Glutamatergic neuron (in vitro differentiated cells): ENCODE measurements at places on chromosomes 16 and 17.

DNA sequence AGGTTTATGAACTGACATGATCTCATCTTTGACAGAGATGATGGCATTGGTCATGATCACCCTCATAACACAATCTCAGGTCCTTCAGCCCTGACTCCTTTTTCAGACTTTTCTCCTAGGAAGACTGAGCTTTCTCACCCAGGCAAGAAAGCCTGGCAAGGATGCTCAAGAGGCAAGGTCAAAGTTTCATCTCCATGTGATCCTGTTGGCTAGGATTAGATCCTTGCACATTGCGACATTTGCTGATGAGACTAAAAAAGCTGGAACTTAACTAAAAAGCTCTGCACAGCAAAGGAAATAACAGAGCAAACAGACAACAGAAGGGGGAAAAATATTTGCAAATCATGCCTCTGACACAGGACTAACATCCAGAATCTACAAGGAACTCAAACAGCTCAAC lies 444.1 kb upstream of the PSMD7 start:
- no peak for DNase-seq

DNA sequence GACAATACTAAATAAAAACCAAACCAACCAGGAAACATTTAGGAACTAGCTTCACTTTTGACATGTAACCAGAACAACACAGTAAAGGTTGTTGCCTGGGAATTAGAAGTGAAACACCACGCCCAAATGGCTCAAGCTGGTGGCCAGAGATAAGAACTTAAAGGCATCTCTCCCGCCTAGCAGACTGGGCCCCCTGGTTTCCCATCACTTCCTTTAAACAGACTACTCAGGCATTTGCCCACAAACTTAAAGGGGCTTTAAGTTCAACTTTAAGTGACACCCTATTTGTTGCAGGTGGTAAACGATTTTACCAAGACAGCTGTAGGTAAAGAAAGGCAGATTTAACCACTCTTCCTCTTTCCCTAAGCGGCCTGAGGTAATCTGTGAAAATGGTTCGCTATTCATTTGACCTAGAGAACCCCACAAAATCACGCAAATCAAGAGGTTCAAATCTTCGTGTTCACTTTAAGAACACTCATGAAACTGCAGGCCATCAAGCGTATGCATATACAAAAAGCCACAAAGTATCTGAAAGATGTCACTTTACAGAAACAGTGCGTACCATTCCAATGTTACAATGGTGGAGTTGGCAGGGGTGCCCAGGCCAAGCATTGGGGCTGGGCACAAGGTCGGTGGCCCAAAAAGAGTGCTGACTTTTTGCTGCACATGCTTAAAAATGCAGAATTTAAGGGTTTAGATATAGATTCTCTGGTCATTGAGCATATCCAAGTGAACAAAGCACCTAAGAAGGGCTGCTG lies 40.8 kb upstream of the BPTF start:
- DNase-seq: no peak

DNA sequence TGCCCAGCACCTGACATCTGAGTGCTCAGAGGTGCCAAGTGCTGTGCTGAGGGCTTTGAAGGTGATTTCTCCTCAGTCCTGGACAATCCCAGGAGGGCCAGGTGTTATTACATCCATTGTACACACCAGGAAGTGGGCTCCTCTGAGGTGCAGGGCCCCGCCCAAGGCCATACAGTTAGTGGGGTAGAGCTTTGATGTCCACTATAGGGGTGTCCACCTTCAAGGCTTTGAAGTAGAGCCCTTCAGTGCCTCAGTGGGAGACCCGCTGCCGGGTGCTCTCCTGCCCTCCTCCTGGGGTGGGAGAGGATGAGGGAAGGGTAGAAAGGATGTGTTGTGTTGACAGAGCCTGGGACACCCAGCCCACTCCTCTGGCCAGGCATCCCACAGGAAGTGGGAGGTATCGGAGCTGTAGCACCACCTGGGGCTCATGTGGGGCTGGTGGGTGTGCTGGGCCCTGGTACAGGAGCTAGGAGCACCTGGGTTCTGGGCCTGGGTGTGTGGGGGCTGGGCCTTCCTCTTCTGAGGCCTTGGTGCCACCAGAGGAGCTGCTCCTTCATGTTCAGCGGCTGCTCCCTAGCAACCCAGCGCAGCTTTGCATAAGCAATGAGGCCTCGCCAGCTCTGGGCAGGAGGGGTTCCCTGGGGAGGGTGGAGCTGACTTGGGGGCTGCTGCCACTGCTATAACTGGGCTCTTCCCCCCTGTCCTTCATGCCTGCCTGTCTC lies 7.4 kb downstream of the LASP1 start:
- peak; percentile 65 for DNase-seq

DNA sequence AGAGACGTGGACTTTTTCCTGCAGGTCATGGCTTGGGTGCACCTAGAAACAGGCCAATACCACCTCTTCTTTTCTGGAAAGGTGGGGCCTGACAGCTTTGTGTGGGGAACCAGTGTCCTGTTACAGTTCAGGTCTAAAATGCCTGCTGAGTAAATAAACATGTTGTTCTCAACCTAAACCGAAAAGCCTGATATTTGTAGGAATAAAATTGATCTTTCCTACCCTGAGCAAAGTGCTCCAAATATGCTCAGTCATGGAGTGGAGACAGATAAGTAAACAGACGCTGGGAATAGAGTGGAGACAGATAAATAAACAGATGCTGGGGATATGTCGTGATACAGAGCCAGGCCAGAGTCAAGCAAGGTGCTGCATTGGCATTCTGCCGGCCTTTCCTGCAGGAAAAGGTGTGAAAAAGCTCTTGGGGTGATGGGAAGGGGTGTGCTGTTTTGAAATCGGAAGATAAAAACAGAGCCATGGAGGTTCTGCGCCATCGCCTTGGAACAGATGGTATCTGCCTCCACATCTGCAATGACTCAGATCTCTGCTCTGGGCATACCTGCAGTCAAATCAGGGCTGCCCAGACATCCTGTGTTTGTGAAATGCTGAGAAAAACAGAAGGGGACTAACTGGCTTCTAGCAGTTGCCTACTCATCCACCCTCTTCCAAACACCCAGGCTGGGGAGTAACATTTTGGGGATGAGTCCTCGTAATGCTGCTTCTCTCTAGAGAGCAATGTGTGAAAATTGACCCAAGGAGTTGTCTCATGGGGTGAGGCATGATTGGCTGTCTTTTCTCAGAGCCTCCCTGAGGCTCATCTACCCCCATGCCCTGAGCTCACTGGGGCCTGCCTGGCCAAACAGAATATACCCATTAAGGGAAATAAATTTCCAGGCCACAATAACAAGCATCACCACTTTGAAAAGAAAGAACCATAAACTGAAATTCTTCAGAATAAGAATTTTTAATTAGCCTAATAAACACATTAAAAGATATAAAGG lies 16.8 kb upstream of the TRPV2 start:
- DNase-seq: no peak

- no peak for DNase-seq
These were observed 124.3 kb downstream of the SOCS1 start for GRCh38 chr16:11131706-11132105.

GRCh38 chr16:85172455-85173145 lies 60.3 kb upstream of the CIBAR2 start:
- peak; percentile 61 for DNase-seq

GRCh38 chr16:31455601-31456314 lies 3.5 kb upstream of the ARMC5 start:
- no peak for DNase-seq

DNA sequence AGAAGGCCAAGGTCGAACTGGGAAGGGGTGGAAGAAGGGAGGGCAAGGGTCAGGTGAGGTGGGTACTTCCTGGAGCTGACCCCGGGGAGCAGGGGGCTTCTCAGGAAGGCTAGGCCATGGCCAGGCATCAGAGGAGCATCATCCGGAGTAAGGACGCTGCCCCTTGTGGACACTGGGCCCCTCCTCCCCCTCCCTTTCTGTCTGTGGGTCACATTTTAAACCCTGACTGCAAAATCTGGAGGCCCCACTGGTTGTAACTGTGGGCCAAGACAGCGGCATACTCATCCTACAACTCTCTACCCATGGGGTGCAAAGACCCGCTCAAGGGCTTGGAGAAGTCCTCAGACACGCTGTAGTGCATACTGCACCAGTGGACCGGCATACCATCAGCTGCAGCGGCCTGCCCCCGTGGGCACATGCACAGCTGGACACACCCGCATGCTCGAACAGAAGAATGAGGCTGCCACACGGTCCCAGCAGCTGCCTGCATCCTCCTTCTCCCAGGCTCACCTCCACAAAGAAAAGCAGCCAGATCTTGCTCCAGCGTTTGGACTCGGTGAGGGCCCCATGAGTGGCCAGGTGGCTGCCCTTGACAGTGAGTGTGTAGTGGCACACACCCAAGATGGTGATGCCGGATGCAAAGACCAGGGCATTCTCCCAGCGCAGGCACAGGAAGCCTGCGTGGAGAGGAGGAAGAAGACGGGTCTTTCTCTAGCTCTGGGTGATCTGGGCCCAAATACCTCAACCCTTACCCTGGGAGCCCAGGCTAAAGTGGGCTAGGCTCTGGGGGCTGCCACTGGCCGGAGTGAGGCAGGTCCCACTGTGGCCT lies 1.2 kb downstream of the FADS6 start:
- DNase-seq: no peak

DNA sequence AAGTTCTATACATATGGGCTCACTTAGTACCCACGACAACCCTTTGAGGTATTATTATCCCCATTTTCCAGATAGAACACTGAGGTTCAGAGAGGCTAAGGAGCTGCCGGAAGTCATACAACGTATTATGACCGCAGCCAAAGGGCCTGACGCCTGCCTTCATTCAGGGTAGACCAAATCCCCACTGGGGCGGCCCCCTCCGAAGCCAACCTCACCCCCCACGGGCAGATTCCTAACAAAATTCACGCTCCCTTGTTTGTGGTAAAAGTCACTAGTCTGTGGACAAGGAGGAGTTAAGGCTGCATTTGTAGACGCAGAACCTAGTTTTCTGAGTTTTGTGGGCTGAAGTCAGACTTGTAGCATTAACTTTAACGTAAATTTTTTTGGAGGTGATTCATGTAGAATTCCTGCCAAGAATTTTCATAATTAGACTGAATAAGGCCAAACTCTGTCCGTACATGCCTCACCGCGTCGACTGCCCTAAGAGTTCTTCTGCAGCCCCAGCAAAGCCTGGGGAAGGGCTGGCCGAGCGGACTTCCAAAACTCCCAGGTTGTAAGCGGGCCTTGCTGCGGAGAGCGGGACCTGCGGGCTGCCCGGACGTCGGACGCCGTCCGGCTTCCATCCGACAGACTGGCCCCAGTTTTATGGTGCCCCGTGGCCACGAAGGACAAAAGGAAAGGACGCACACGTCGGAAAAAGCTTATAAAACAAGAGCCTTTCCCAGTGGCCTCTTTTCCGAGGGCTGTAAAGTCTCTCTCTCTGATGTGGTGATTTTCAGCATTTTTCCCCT lies 75.7 kb downstream of the NXN start:
- no peak for DNase-seq

DNA sequence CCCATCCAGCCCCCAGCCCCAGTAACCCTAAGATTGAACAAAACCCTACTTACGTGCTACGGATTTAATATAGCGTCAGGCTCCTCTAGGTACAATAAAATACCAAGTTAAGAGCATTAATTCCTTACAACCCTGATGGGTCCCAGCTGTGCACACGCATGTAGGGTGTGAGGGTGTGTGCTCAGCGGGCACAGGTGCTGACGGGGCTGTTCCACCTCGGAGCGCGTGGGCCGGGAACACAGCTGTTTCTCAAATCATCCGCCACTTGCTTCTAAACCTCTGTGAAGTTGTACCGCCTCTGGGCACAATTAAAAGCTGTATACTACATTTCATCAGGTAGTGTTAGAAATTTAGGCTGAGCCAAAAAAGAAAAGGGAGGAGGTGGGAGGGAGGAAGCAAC lies 478.6 kb downstream of the MAF start:
- no peak for DNase-seq

- no peak for DNase-seq
These were observed 145.7 kb upstream of the CACNG5 start for GRCh38 chr17:66689221-66689620.

DNA sequence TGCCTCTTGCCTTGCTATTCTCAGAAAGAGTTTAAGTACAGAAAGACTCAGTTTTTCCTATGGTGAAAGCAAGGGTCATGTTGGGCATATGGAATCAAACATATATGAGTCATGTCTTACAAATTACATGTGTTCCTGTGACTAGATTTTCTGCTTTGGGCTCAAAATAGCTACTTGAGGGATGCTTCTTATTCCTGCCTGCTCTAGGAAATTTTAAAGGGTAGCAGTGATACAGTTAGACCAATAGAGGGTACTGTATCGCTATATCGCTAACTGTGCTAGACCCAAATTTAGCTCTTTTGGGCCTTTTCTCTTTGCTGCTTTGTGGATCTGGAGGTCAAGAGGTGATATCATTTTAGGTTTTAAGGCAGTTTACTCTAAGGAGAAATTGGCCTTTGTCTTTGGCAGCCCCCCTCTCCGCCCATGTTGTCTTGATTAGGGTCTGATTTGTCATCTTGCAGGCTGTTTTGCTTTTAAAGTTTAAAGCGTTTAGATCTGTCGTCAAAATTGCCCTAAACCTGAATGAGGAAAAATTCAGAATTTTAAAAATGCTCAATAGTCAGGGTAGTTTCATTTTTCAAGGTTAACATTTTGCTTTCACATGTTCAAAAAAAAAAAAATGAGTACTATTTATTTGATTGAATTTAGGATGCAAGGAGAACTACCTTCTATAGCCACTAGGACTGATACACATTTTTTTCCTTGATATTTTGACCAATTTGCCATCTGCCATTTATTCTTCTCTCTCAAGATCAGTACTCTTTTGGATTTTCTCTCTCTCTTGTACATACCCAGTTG lies 8.8 kb downstream of the NFATC3 start:
- DNase-seq: no peak

- DNase-seq: no peak
These were observed 10.7 kb upstream of the NOS2 start for GRCh38 chr17:27810902-27811557.

GRCh38 chr16:50667497-50668367 lies 13.4 kb downstream of the SNX20 start:
- no peak for DNase-seq

GRCh38 chr16:10765772-10766171 lies 22.1 kb downstream of the NUBP1 start:
- no peak for DNase-seq

GRCh38 chr17:61235001-61235826 lies 164.4 kb upstream of the TBX2 start:
- no peak for DNase-seq

DNA sequence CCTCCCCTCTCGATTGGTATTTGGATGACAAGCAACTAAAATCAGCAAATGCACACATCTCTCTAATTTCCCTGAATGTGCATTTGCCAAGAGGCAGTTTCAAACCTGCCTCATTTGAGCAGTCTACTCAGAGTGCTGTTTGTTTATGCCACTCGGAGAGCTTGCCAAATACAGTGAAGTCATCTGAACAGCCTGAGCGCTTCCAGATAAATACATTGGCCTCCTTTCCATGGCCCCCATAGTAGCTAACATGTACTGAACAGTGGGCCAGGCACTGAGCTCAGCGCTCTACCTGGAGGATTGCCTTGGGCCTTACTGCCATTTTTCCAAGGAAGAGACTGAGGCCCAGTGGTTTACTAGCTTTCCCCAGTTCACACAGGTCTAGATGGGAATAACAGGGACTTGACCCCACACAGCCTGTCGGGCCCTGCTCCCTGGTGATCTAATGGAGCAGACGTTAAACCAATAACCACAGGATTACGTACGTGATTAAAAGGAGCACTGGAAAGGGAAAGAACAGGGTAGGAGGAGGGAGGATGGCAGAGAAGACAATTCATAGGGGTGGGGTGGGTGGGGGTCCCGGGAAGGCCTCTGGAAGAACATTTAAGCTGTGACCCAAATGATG lies 18.7 kb upstream of the ANKRD40CL start:
- no peak for DNase-seq

- DNase-seq: peak; percentile 52
These were observed 558 bp downstream of the HSD3B7 start for GRCh38 chr16:30985401-30986128.
